ENCODE measurements at places on chromosomes 2 and 18.

GRCh38 chr2:191255271-191255670 is 10.1 kb downstream of the MYO1B start:
- DNase-seq: no peak

DNA sequence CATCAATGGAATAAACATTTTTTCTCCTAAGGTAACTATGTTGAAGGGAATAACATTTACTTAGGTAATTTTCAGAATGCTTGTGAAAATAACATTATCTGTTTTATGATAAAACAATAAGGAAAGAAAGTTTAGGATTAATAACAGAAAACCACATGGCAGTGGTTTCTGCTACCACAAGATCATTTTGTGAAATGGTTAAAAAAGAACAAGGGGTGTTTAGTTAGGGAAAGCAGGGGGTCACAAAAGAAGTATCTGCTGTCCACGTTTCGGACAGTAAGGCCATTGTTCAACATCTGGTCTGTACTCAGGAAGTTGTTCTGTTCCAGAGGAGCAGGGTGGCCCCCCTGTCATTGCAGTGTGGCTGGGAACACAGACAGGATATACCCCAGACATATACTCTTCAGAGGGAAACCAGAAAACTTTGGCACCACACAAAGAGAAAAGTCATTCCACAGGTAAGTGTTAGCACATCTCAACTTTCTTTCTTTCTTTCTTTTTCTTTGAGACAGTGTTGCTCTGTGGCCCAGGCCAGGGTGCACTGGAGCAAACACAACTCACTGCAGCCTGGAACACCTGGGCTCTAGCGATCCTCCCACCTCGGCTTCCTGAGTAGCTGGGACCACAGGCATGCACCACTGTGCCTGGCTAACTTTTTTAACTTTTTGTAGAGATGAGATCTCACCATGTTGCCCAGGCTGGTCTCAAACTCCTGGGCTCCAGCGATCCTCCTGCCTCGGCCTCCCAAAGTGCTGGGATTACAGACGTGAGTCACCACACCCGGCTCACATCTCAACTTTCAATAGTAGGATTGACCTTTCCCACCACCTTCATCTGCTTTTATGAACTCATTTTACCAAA is 14.8 kb upstream of the ARL5A start:
- no peak for DNase-seq

DNA sequence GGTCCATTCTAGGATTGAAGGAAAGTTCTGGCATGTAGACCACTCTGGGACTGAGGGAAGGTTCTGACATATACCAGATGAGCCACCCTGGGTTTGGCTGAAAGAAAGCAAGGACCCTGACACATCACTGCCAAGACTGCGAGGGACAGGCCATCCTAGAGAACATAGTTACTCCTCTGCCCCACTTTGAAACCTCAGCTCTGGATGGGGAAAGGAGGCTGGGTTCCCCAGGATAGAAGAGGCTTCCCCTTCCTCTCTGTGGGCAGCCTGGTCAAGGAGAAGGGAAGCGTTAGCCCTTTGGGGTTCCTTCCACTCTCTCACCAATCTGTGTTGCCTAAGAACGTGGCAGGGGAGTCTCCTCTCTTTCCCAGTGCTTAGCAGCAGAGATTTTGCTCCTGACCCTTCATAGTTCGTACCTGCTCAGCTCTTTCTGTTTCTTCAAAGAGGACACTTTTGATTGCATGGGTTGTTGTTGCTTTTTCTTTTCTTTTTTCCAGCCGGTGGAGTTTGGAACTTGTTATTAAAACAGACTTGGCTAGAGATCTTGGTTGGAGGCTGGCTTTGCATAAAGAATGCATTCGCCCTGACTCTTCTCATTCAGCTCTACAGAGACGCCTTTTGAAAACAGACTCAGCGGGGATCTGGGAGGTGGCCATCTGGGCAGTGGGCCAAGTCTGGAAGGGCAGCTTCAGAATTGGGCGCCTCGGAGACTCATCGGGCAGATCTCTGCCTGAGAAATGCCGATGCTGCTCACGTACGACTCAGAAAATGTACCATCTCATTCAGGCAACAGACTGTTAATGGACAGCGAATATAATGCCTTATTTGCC is 166.1 kb downstream of the CLIP4 start:
- no peak for DNase-seq

GRCh38 chr18:74515620-74516231 is 18.6 kb upstream of the CNDP1 start:
- no peak for DNase-seq

GRCh38 chr2:138269765-138270164 is 231.8 kb upstream of the SPOPL start:
- no peak for DNase-seq

DNA sequence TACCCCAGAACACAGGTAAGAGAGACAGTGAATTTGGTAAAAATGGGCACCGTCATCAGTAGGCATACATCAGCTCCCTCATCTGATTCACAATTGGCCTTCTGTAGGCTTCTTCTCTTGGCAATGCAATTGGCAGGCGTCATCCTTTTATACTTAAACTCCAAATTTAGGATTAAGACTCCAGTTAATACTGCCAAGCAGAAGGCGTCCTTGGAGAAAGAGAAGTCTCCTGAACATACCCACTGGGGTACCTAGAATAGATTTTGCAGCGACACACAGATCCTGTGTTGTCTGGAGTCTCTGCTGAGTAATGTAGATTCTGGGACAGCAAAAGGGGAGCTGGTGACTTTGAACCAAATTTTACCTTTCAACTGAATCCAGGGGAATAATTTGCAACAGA is 592 bp upstream of the METAP1D start:
- DNase-seq: no peak

DNA sequence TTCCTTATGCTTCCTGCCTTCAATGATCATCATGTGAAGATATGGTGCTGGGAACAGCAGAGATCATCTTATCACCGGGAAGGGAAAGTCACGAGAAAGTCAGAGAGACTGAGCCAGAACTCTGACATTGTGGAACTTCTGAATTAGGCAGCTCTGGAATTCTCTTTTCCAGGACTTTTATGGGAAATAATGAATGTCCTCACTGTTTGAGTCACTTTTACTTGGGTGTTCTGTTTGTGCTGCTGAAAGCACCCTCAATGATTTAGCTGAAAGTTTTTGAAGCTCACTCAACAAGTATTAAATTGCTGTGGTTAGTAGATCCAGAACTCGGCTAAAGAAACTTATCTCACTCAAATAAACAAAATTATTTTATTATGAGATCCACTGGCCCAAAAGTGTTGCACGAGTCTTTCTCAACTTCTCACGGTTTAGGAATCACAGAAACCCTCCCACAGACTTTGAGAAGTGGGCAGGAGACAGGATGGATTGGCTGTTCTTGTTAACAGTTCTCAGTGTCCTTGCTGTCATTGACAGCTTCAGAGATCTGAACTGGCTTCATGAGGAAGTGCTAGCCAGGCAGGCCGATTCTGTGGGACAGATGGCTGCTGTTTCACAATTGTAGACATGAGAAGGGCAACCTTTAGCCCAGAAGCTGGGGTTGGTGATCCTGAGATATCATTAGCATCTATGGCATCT is 26.4 kb upstream of the ATRAID start:
- peak; percentile 86 for DNase-seq

- DNase-seq: no peak
These were observed 421.3 kb upstream of the MMADHC start for GRCh38 chr2:150008901-150009300.

GRCh38 chr2:85560812-85561279 is 447 bp downstream of the GGCX start:
- DNase-seq: no peak

- DNase-seq: no peak
These were observed 175.1 kb downstream of the GULP1 start for GRCh38 chr2:188466761-188467160.

- no peak for DNase-seq
These were observed 39.4 kb downstream of the CPO start for GRCh38 chr2:206978746-206979145.

DNA sequence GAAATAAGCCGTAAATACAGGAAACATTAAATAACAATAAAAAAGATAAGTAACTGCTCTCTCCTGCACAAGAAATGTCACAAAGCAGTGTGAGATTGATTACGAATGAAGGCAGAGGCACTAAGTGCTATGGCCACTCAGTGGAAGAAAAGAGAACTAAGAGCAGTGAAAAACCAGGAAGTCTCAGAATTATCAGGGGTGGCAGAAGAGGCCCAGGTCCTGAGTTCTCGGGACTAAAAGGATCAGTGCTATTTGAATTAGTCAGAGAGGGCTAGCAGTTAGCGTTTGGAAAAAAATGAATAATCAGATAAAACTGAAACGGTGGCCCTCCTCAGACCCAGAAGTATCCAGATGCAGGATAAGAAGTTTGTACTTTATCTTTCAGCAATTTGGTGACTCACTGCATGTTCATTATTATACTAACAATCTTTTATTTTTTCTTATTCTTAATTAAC is 367.1 kb downstream of the ZEB2 start:
- no peak for DNase-seq

GRCh38 chr2:29260142-29260772 is 145.0 kb downstream of the CLIP4 start:
- no peak for DNase-seq

DNA sequence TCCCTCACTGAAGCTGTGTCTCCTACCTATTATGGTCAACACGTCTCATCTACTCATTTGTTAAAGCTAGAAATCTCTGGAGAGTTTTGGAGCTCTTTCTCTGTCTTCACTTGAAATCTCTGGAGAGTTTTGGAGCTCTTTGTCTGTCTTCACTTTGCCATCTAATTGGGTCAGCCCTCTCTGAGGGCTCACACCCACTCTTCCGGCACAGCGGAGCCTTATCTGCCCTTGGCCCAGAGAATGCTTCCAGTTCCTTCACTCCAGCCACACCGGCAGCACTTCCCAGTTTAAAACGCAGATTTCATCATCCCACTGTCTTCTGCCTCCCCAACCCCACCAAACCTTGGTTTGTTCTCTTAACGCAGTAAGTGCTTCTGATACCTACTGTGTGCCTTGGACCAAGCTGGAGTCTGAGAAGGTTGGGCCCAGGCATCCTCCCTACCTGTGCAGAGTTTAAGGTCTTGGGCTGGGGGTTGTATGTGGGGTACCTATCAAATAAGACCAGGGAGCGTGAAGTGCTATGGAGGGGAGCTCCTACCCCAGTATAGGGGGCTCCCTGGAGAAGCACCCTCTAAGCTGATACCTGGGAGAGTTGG is 5.0 kb downstream of the HPCAL1 start:
- no peak for DNase-seq

GRCh38 chr2:52779446-52779845 is 988.2 kb upstream of the CHAC2 start:
- DNase-seq: no peak

DNA sequence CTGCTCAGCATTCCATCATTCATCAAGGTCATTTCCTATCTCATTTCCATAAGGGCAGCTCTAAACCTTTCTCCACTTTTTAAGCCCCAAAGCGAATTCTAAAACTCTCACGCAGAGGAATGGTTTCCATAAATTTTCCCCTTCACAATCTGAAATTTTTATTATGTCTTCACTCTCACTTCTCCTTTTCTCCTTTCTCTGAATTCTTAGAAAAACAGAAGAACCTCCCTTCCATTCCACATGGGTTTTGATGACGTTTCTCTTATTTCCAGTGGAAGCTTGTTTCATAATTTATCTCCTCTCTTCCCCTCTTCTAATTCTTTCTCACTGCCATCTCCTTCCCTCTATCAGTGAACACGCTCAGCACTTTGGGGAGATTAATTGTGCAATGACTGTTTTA is 97.3 kb downstream of the SPATS2L start:
- DNase-seq: no peak

- no peak for DNase-seq
These were observed 1.8 kb downstream of the PRKCE start for GRCh38 chr2:45653122-45653913.

DNA sequence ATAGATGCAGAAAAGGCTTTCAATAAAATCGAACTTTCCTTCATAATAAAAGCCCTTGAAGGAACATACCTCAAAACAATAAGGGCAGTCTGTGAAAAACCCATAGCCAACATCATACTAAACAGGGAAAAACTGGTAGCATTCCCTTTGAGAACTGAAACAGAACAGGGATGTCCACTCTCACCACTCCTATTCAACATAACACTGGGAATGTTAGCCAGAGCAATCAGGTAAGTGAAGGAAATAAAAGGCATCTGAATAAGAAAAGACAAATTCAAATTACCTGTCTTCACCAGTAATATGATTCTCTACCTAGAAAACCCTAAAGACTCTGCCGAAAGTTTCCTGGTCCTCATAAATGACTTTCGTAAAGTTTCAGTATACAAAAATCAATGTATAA is 861.0 kb upstream of the VRK2 start:
- DNase-seq: no peak

DNA sequence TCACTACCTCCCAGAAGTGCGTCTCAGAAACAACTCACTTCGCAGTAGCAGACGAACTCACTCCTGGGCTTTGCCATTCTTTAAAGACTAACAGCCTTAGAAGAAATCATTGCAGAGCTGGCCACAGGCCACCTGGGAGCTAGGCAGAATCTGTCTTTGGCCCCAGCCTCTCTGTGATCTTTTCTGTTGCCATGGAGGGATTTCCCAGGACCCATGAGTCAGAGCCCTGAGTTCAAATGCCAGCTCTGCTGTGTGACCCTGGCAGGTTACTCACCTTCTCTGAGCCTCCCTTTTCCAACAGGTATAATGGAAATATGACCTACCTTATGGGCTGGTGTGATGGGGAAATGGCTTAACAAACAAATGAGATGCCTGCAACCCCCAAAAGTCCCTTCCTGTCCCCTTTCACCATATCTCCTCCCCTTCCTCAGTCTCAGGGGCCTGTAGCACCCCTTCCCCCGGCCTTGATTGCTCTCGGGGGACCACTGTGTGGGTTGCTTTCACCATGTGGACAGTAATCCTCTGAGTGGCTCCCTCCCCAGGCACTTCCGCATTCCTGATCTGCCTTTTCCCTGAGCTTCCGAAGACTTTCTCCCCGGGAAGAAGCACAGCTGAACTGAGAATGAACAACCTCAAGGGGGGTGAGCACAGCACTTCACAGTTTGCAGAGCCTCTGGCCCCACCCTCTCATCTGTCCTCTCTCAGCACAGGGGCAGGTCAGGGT is 34.0 kb upstream of the SLC66A3 start:
- no peak for DNase-seq

GRCh38 chr2:118853651-118854291 is 6.3 kb upstream of the EN1 start:
- no peak for DNase-seq

GRCh38 chr2:231467016-231467545 is 2.8 kb upstream of the NCL start:
- peak; percentile 49 for DNase-seq

DNA sequence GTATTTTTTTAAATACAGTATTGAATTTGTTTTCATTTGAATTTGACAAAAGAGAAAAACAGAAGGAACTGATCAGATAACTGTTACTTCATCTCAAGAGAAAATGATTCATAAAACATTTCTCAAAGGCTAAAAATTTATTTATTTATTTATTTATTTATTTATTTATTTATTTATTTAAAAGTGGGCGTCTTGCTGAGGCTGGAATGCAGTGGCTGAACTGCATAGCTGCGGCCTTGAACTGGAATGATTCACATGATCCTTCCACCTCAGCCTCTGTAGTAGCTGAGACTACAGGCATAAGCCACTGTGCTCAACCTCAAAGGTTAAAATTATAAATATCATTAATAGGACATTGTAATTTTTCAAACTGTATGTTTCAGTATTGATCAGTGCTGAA is 4.5 kb upstream of the PUM2 start:
- DNase-seq: no peak

- DNase-seq: peak; percentile 61
These were observed 99.2 kb downstream of the NFATC1 start for GRCh38 chr18:79494936-79495335.

- DNase-seq: no peak
These were observed 1002.4 kb upstream of the KLHL29 start for GRCh38 chr2:22382479-22383169.

- DNase-seq: peak; percentile 52
These were observed 65.9 kb upstream of the HPCAL1 start for GRCh38 chr2:10236571-10237391.

Data from suprapubic skin (tissue), 4 donors.